ENCODE measurements at places on chromosomes 16 and 17.

DNA sequence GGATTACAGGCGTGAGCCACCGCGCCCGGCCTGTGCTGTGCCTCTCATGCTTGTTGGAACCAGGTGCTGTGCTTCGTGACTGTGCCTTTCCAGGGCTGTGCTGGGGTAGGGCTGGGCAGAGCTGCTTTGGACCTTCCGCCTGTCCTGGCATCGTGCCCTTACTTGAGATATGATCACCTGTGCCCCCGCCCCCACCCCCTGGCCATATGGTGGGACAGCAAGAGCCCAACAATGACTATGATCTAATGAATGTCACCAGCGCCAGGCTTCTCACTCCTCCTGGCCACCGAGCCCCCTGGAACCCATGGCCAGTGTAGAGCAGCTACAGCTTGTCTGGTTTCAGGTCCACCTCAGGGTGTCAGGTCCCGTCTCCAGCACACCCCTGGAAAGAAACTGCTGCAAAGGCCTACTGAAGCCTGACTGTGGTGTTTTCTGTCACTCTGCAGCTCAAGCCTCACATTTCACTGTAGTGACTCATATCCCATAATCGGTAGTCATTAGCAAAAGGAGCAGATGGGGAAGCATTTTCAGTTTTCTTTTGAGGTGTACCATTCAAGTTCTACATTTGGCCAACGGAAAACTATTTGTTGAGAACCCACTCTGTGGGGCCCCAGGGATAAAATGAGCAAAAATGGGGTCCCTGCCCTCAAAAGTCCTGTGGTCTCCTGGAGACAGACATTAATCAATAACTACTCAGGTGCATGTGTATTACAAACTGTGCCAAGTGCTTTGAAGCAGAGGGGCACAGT is 22.1 kb downstream of the FCSK start:
- peak; percentile 96 for ATAC-seq

DNA sequence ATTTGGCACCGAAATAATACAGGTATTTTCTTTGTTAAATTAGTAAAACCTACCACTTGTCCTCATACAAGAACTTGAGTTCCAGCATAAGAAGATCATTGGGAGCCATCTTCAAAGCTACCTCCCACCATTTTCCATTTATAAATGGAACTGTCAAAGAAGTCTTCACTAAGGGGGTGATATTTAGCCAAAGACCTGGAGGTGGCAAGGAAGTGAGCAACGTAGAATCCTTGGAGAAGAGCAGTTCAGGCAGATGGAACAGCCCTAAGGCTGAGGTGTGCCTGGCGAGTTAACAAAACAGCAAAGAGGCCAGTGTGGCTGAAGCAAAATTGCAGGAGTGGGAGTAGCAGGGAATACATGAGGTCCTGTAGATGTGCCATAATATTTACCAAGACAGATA is 1.8 kb downstream of the KCNJ16 start:
- no peak for ATAC-seq

- no peak for ATAC-seq
Observed at GRCh38 chr16:8863594-8864424, 5.0 kb downstream of the CARHSP1 start.

DNA sequence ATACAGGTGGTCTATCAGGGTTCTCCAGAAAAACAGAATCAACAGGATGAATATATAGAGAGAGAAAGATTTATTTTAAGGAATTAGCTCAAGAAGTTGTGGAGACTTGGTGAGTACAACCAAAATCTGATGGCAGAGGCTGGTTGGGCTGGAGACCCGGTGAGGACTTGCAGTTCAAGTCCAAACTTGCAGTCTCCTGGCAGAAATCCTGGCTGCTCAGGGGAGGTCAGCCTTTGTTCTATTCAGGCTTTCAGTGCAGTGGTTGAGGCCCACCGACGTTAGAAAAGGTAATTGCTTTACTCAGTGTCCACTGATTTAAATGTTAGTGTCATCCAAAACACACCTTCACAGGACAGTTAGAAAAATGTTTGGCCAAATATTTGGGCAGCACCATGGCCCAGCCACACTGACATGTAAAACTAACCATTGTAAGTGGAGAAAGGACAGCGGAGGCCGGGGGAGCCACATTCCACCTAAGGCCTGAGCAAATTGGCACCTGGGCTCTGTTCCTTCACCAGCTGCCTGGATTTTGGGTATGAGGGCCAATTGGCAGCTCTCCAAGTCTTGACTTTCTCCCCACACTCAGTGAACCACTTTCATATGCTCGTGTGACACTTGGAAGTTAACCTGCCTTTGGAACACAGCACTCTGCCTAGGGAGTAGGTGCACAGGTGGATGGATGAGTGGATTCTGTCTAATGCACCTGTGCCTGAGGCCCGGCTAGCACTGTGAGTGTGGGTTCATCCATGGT is 54.7 kb downstream of the CACNG5 start:
- ATAC-seq, result no peak

GRCh38 chr17:68290955-68291835 is at the start of the genes ARSG and SLC16A6:
ARSG (plus strand) TSS chr17:68291495; CDS start chr17:68307494, 15,999 bp downstream.
SLC16A6 (minus strand) TSS chr17:68291127; CDS start chr17:68278320, 12,807 bp downstream.
- ATAC-seq, result peak; percentile 64

DNA sequence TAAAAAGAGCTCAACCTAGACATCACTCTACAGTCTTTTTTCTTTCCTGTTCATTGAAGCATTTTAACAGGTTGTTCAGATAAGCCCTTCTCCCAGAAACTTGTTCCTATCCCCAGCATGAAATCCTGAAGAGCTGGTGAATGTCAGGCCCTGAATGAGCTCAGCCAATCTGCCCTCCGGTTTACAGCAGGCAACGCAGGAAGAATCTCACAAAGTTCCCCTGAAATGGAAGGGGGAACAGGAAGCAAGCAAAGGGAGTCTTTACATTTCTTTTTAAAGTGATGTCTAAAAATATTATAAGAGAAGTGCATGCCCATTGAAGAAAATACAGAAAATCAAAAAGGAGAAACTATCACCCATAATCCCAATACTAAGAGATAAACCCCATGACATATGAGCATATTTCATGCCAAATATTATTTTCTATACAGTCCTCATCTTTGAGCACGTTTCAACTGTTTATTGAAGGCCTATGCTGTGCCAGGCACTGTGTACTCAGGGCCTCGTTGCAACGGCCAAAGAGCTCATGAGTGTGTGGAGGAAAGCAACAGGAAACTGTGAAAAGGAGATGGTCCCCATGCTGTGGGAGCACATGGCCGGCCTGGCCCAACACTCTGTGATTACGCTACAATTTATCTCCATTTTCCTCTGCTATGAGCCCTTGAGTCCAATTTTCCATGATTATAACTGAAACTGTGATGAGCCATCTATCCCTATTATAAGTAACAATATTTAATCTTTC is 5.7 kb downstream of the TK2 start:
- ATAC-seq, result no peak

DNA sequence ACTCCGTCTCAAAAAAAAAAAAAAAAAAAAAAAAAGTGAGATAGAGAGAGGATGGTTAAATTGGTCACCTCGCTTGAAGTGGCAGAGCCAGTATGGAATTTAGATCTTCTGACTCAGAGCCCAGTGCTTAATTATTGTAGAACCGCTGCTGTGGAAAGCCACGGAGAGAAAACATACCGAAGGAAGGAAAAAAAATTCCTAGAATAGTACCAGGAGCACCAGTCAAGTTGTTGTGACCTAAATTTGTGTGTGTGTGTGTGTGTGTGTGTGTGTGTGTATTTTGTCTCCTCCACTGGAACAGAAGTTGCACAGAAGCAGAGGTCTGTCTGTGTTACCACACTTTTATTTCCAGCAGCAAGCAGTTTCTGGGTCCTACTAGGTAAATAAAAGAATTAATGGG is 10.6 kb upstream of the NUP85 start:
- no peak for ATAC-seq

DNA sequence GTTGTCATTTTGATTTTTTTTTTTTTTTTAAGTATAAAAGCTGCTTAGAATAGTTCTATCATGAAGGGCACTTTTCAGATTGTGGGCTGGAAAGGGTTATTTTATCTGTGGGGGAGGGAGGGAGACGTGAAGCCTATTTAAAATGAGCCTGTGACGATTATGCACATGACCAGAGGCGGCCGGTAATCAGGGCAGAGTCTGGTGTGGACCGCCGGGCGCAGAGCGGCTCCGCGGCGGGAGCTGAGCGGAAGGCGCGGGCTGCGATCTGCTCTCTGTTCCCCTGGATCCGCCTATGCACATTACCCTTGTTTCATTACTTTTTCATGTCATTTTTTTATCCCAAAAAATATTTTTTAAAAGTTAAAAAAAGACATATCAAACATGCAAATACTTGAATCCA is 23.5 kb downstream of the TMC6 start:
- no peak for ATAC-seq

GRCh38 chr17:78358538-78359320 is 1.1 kb downstream of the SOCS3 start:
- no peak for ATAC-seq

- no peak for ATAC-seq
Observed at GRCh38 chr17:79695293-79695790, 35.4 kb upstream of the ENPP7 start.

DNA sequence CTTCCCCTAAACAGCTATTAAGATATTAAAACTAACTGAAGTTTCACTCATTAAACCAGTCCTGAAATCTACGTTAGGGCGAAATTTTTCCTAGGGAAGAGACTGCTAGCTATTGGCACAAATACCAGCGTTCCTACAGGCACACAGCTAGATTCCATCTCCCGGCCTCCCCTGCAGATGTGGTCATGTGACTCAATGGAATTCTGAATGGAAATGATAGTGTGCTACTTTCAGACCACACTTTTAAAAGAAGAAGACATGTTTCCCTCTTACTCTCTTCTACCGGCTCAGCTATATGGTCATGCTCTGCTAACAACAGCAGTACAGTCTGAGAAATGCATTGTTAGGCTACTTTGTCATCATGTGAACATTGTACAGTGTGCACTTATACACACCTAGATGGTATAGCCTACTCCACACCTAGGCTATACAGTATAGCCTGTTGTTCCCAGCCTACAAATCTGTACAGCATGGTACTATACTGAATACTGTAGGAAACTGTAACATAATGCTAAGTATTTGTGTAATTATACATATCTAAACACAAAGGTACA is 31.4 kb downstream of the OGFOD1 start:
- ATAC-seq, result no peak

DNA sequence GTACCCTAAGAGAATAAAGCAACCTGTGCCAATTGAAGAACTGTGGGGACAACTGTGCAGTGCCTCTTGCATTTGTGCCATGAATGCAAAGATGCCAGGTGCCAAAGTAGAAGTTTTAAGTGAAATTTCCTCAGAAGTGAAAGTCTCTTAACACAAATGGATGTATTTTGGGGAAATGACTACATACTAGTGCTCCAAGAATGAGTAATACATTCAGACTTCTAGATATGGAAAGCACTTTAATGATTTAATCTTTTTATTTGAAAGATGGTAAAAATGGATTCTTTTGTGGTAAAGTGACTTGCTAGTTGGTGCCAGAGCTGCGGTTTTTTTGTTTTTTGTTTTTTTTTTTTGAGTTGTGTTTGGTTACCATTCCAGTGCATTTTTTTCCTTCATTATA is 15.0 kb downstream of the UTP18 start:
- ATAC-seq, result no peak

GRCh38 chr16:22977294-22977697 is 163.3 kb downstream of the HS3ST2 start:
- no peak for ATAC-seq

GRCh38 chr17:29866746-29867404 is 63.2 kb downstream of the SSH2 start:
- ATAC-seq, result no peak

GRCh38 chr16:53372992-53373871 is 61.0 kb upstream of the RBL2 start:
- ATAC-seq, result peak; percentile 98

DNA sequence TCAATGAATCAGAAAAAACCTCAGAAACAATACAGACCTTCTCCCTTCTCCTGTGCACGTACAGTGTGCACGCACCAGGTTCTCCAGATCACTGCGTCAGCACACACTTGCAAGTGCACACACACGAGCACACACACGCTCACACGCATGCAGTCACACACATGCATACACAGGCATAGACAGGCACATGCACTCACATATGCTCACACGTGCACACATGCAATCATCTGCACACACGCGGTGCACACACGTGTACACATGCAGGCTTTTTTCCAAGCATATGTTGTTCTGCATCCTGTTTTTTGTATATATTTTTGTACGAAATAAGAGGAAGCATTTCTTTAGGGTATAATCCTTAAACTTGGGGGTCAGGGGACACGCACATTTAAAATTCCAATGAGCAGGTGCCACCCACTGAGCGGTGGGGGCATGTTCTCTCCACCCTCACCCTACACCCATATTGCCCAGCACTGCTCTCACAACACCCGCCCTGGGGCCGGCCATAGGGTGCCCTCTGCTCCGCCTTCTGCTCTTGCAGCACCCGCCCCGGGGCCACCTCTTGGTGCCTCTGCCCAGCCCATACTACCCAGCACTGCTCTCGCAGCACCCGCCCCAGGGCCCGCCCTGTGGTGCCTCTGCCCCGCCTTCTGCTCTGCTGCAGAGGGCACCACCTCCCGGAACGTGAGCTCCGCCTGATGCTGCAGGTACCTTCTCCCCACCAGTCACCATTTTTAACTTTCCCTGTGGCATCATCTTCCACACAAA is 20.9 kb downstream of the KLHDC4 start:
- no peak for ATAC-seq

GRCh38 chr17:11140043-11140442 is 101.0 kb upstream of the SHISA6 start:
- ATAC-seq, result no peak

DNA sequence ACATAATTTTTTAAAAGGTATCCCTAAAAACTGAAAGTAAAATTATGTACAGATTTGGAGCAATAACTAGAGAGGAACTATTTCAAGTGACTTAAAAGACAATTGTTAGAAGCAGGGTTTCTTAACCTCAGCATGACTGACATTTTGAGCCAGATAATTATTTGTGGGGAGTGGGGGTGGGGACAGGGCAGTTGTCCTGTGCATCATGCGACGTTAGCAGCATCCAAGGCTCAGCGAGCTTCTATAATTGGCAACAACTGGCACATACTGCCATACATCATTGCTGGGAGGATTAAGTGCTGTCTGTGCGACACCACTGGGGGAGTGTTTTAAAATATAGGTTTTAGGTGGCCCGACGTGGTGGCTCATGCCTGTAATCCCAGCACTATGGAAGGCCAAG is 27.1 kb downstream of the GABARAPL2 start:
- ATAC-seq, result no peak

GRCh38 chr17:12290207-12290606 is 269.5 kb downstream of the MAP2K4 start:
- ATAC-seq, result no peak

- no peak for ATAC-seq
Observed at GRCh38 chr16:57681950-57682728, 12.5 kb upstream of the DRC7 start.
